HS-5 (cell line): ENCODE measurements at places on chromosomes 2 and 18.

DNA sequence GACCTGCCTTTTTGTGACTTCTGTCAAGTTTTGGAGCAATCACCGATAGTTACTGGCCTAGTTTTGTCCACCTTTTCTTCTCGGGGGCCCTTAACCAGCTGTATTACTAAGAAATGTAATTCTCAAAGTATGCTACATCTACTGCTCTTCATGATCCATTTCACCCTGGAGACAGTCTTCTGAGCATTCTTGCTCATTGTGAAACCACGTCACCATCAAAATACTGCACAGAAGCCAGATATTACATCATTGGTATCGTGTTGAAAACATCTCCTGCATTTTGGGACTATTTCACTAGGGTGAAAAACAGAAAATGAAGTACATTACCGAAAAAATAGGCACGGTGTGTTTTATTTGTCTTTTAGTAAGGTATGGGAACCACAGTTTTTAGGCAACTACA is 11.7 kb downstream of the LYPD6B start:
- no peak for DNase-seq

- DNase-seq, result no peak
Measured at GRCh38 chr2:8537562-8538155, 144.2 kb upstream of the ID2 start.

DNA sequence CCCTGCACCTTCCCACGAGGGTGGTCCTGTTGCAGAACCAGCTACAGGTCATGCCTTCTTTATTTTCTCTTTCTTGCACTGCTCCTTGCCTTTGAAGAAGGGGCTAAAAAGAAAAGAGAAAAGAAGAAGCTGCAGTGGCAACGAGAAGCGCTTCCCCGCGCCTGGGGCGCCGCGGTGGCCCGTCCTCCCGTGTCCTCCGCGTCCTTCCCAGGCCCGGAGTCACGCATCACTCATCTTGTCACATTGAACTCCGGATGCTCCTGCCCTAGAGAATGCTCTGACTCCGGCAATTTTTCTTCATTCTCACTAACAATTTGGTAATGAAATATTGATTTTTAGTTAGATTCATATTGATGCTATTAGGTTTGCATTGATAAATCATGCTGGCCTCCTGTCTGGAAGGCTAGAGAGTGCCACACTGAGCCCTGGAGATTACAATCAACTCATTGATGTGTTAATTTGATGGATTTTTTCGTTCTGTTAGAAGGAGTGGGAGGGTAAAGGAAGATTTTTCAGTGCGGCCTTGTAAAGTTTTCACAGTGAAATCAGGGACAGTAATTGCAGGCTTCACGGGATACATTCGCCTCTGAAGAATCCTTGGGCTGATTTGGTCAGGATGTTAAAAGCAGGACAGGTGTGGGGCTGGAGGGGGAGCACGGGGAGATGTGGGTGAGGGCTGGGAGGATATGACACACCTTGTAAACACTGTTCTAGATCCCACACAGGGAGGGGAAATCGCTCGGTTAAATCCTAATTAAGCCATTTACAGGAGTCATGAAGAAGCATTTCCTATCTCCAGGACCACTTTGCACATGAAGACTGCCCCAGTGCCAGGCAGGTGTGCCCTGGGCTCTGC is 349.3 kb downstream of the ZNF516 start:
- no peak for DNase-seq

DNA sequence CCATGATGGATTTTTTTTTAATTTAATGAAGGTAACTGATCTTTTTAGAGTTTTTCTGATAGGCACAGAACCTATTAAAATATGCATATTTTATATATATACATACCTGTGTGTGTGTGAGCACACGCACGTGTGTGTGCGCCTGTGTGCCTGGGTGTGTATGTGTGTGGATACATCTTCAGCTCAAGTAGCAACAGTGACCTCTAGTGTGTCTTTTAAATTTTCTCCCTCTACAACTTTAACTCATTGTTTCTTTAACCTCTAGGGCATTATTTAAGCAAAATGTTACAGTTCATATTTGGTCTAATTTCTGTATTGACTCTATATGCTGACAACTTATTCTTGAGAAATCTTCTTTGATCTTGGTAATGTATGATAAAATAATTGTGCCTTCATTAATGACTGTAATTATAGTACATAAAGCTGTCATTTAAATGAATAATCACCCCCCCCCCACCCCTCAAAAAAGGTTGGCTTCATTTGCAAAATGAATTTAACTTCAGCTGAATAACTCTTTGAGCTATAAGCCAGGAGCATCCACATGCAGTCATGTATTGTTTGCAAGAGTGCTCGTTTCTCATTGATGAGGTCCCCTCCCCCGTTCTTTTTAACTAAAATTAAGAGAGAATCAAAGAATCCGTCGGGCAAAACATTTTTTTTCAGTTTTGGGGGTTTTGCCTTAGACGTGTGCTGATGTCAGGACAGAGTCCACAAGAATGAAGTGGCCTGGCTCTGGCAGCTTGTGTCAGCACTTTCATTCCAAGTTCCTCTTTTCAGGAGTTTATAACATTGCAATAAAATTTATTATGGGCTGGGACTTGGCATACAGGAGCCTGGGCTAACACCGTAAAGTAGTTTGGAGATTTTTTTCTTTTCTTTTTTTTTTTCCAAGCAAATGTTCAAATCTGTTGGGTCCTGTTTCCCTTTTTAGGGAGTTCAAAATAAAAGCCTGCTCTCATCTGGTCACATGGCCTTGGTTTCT is 80.0 kb downstream of the ETAA1 start:
- no peak for DNase-seq

GRCh38 chr2:81974216-81974615 is 1669.7 kb upstream of the LRRTM1 start:
- no peak for DNase-seq

GRCh38 chr2:67840460-67841068 is 222.2 kb downstream of the C1D start:
- DNase-seq, result no peak

GRCh38 chr2:176490061-176490861 is 221.0 kb downstream of the MTX2 start:
- no peak for DNase-seq

GRCh38 chr2:98895221-98895620 is 40.8 kb downstream of the CRACDL start:
- no peak for DNase-seq

DNA sequence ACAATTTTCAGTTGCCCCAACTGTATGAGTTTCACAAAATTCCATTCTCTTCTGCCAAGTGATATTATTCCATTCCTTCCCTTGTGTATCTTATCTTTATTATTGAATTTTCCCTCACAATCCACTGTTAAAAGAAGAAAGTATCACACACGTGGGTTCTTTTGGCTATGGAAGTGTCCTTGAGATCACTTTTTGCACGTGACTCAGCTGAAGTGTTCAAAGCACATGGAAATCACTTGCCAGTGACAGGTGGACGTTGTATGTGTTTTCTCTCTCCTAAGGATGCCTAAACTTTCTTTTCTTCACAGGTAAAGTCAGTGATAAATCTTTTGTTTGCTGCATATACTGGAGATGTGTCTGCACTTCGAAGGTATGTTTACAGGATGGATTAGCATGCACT is 60.7 kb downstream of the STAT1 start:
- no peak for DNase-seq

- DNase-seq, result no peak
Measured at GRCh38 chr18:21680161-21680560, 24.4 kb downstream of the ABHD3 start.

DNA sequence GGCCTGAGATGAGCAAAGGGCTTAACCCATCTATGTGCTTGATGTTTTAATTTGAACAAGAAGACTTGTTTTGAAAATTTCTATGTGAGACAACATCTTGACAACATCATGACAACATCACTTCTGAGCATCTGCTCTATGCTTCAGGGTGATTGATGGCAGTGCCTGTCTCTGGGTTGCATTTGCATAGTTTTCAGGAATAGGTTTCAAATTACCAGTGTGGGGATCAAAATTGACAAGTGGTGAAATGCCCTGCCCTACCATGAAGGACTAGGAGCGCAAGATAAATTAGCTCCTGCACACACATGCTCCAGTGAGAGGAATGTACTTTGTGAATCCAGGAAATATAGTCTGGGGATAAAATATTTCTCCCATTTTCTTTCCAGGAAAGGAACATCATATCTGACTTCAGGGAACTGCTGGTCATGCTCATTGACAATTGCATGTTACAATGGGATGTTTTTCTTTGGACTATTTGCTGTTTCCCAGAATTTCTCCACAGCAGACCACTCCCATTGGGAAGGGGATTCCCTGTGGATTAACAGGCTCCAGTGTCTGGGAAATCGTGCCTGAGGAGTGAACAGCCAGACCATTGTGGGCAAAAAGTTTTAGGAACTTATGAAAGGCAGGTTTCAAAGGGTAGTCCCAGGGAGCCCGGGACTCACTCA is 45.3 kb upstream of the IL1R2 start:
- DNase-seq, result no peak

GRCh38 chr2:213187833-213188532 is 36.6 kb upstream of the IKZF2 start:
- DNase-seq, result peak; percentile 52

- DNase-seq, result no peak
Measured at GRCh38 chr18:6638447-6638846, 91.1 kb upstream of the ARHGAP28 start.

GRCh38 chr18:22538426-22538825 is 120.7 kb upstream of the CTAGE1 start:
- no peak for DNase-seq

DNA sequence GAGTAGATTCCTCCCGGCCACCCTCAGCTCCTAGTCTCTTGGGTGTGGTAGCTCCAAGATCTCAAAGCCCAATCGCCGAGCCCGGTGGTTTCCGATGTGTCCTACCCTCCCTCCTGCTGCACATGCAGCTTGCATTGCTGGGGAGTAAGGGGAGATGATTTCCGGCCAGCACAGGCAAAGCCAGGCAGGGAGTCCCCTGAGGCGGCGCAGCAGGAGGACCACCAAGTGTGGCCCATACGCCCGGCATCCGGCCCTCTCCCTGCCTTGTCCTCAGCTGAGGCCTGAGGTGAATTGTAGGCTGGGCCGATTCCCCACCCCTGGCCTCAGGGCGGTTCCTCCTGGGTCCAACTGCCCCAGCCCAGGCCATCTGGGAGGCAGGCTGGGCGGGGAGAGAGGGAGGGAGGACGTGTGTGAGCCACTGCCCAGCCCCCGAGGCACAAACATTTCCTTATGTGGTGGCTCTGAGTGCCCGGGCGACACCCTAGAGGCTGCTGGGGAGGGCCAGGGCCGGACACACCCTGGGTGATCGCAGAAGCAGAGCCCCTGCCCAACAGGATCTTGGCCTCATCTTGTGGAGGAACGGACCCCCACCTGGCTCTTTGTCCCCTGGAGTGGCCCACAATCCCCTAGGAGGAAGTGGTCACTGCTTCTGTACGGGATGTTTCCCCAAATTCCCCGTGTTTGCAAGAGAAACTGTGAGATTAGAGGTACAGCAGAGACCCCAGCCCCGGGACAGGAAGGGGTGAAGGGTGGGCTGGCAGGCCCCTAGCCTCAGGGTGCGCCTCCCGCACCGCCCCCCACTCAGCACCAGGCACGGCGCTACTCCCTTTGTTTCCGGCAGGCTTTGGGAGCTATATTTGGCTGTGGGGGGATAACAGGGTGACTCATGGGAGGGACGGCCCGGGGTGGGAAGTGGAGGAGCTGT is 41.9 kb upstream of the PTMA start:
- peak; percentile 63 for DNase-seq

- DNase-seq, result no peak
Measured at GRCh38 chr2:72004976-72005375, 142.7 kb downstream of the CYP26B1 start.

DNA sequence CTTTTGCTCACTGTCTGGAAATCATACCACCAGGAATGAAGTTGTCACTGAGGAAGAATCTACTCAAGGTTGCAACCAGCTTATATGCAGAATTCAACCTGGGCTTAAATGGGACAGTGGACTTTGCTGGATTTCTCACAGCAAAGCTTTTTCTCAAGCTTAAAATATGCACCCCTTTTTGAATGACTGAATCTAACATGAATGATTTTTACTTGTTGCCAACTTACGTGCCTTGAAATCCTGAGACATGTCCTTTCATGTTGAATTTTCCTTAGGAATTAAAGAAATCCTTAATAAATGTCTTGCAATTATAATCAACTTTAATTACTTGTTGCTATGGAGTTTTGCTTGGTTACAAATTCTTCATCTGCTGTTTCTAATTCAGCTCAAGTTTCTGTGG is 57.4 kb downstream of the SPP2 start:
- no peak for DNase-seq

- DNase-seq, result no peak
Measured at GRCh38 chr2:74436848-74437695, 4.7 kb downstream of the RTKN start.

DNA sequence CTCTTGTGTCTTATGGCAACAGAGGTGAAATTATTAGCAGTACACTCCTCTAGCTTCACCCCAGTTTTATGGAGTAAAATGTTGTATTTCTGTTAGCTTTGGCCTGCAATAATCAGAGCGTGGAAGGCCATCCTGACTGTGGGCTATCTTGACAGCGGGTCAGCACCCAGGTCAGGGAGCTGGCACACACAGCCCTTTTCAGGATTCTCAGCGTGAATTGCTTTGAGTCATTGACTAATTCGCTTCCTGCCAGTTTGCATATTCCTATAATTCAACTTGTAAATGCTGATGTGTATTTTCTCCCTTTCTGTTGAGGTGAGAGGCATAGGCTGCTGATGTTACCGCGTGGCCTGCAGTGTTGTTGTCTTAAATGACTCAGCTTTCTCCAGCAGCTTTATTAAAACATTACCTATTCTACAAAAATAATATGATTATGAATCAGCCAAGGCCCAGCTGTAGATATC is 109.6 kb upstream of the EML6 start:
- peak; percentile 6 for DNase-seq

GRCh38 chr18:75035928-75036327 is 173.0 kb downstream of the PTGR3 start:
- DNase-seq, result no peak

GRCh38 chr18:70961939-70962338 is 673.1 kb downstream of the SOCS6 start:
- no peak for DNase-seq

GRCh38 chr2:44037221-44037620 is 41.4 kb upstream of the LRPPRC start:
- no peak for DNase-seq
